ENCODE measurements at places on chromosomes 6 and 20.

DNA sequence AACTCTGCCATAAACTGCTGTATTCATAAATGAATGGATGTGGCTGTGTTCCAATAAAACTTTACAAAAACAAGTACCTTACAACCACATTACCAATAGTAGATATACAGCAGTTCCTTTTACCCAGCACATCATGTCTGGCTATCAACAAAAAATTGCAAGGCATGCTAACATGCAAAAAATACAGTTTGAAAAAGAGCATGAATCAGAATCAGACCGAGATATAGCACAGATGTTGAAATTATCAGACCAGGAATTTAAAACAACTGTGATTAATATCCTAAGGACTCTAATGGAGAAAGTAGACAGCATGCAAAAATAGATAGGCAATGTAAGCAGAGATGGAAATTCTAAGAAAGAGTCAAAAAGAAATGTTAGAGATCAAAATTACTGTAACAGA is 8.4 kb upstream of the NUS1 start:
- DNase-seq = no peak

GRCh38 chr6:138107752-138108592 is 753 bp upstream of the PERP start:
- DNase-seq = peak; percentile 84

GRCh38 chr20:50563133-50563944 is 53.2 kb downstream of the PTPN1 start:
- DNase-seq = no peak

GRCh38 chr6:351867-352289 is 39.7 kb upstream of the IRF4 start:
- DNase-seq = no peak

DNA sequence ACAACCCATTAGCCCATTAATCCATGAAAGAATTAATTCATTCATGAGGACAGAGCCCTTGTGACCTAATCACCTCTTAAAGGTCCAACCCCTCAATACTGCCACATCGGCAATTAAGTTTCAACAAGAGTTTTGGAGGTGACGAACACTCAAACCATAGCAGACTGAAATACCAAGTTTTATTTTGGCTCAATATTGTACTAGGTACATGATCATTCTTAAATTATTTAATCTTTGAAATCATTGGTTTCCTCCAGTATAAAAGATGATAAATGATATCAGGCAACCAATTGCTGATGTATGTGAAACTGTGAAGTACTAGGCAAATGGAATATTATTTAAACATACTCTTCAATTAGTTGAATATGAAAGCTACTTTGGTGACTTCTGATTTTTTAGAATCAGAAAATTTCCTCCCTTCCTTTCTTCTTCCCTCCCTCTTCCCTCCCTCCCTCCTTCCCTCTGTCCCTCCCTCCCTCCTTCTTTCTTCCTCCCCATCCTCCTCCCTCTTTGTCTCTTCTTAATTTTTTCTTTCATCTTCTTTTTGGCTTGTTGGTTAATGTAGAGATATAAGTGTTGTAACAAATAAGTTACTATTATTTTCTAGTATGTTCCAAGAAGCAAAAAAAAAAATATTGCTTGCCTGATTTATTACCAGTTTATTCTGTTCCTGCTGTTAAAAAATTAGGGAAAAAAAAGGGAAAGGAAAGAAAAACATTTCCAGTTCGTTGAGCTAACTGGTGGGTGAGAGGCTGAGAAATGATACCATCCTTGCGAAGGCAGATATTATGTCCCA is 233.9 kb upstream of the ZNF217 start:
- no peak for DNase-seq

GRCh38 chr6:106451439-106451838 is 90.9 kb downstream of the CRYBG1 start:
- DNase-seq = no peak

GRCh38 chr20:9590189-9590588 is 75.8 kb downstream of the LAMP5 start:
- DNase-seq = no peak

GRCh38 chr6:137218917-137219663 is at the start of gene IFNGR1:
IFNGR1 (minus strand) TSS chr6:137219385; CDS start chr6:137219327, 58 bp downstream.
- DNase-seq = peak; percentile 68

GRCh38 chr6:134480593-134480992 is 162.7 kb upstream of the SGK1 start:
- DNase-seq = no peak

DNA sequence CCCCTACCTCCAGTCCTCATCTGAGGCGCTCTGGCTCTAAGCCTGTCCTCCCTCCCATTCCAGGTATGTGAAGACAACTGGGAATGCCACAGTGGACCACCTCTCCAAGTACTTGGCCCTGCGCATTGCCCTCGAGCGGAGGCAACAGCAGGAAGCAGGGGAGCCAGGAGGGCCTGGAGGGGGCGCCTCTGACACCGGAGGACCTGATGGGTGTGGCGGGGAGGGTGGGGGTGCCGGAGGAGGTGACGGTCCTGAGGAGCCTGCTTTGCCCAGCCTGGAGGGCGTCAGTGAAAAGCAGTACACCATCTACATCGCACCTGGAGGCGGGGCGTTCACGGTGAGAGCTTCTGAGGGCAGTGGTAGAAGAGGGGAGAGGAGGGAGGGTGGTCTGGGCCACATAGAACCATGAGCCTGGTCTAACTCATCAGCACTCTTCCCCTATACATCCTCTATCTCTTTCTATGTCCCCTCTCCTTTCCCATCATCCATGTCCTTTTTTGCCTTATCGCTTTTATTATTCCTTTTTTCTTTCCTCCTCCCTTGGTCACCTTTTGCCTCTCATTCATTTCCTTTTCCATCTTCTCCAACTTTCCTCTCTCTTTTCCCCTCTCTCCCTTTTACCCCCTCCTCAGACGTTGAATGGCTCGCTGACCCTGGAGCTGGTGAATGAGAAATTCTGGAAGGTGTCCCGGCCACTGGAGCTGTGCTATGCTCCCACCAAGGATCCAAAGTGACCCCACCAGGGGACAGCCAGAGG is 3.5 kb downstream of the RING1 start:
- DNase-seq = peak; percentile 7

DNA sequence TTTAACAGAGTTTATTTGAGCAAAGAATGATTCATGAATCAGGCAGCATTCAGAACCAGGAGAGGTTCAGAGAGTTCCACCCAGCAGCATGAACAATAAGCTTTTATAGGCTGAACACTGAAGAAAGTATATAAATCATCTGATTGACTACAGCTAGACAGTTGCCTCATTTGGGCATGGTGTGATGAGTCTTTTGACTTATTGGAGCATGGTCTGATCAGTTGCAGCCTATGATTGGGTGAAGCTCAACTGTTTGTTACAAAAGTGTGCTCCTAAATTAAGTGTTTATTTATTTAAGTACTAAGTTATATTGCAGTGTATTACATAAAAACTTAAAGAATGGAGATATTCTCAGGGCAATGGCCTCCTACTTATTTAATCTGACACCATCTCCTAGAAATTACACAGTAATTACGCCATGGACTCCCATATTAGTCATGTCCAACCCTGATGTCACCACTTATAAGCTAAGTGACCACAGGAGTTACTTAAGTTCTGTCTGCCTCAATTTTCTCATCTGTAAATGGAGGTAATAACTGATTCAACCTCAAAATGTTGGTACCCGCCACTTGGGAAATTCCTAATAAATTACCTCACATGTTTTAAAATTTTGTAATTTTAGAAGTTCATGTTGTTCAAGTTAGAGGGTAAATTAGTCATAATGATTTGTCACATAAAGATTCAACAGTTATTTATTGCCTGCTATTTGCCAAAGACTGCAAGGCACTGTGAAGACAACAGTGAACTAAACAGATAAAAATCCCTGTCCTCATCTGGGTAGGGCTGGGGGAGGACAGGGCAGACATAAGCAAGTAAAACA is 15.2 kb upstream of the ROS1 start:
- DNase-seq = no peak

DNA sequence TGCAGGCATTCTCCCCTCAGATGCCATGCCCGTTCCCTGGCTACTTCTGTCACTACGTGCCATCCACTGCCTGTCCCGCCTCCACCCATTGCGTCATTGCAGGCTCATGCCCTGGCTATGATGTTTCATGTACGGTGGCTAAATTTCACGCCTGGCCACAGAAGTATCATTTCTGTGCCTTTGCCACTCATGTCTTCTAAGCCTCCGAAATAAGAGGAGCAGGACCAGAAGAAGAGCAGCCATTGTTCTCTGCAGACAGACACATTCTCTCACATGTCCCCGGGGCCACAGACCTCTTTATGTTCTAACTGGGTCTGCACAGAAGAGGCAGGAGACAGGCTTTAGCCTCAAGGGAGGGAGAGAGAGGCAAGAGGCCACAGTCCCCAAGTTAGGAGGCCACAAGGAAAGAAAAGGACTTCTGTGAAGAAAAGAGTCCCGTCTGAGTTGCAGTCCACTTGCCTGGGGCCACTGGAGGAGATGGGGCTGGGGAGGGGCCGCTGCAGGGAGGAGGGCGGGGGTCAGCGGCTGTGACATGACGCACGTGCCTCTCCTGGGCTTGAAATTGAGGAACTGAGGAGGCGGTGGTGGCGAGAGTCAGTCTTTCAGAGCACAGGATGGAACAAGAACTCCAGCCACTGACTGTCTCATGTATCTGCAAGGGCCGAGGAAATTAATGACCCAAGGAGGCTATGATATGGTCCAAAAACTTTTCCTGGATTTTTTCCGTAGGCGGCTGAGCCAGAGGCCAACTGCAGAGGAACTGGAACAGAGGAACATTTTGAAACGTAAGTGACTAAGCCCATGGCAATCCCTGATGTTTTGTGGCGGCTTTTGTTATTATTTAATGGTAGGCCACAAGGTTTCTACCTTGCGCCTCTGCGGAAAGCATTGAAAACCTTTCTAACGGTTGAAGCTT is 55.9 kb downstream of the TBC1D7 start:
- DNase-seq = no peak

DNA sequence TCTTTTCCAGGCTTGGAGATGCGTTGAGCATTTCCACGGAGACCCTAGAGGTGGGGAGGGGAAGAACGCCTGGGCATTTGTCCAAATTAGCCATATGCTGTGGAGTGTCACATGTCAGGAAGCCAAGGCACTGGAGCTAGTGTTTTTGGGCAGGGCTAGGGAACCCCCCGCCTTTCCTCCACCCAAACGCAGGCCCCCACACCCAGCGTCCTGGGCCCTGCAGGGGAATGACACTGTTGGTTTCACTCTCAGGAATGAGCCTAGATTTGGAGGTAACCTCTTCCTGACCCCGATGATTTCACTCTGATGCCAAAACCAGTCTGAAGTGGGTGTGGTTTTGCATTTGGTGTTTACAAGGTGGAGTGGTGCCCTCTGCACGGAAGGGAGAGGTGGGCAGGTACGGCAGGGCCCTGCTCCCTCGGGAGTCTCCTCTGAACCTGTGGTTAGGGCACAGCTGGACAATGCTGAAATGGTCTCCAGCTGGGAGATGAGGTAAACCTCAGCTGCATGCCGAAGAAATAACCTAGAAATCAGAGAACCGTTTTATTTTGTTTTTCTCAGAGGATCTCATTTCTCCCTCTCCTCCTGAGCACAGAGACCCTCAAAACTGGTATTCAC is 29.5 kb downstream of the MTHFD1L start:
- no peak for DNase-seq

DNA sequence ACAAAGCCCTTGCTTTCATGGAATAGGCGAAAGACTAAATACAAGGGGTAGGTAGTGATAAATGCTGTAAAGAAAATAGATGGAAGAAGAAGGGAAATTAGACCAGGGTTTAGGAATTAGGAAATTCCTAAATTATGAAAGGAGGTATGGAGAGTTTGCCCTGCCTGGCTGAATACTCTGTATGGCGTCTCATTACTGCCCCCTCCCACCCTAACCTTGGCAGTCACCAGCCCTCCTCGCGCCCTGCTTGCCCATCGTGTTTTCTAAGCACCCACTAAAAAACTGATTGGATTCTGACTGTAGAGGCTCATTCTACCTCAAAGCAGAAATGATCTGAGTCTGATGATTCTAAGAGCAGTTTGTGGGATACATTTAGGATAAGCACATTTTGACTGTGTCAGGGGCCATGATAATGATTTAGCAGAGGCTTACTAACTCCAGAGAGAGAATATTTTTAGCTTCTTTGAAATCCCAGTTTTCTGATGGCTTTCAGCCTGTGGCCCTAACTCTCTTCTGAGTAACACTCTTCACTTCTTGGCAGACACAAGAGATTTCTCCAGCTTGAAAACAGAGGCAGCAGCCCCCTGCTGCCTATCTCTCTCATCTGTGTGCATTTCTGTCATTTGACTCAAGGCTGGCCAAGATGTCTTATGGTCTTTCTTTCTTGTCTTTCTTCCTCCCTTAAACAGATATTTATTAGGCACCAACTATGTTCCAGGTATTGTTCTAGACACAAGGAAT is 1.4 kb upstream of the CHD6 start:
- no peak for DNase-seq

DNA sequence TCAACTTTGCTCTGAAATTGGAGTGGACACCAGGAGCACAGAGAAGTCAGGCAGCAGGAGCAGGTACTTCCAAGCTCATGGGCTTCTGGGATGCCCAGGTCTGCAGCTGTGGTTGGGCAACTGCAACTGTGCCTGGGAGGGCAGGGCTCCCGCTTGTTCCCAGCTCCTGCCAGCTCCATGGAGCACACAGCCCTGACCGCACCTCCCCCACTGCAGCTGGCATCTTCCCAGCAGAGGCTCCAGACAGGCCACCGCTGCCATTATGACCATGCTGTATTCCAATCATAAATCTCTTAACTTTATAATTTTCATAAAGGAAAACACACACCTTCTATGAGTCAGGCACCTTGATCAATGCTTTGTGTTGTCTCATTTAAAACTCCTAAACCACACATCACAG is 36.9 kb downstream of the STK38 start:
- no peak for DNase-seq

DNA sequence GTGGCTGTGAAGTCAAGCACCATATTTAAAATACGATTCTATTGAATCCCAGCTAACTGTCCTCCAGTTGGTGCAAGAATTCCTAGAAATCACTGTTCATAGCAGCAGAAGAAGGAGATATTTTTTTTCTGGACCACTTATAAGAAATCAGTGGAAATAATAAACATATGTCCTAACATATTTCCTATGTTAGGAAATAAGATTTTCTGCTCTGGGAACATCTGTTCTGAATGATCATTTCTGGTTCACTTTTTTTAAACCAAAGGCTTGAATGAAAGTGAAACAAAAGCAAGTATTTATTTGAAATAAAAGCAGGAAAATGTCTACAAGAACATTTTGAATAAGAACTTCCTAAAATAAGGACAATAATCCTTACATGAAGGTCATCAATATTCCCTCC is 138.9 kb upstream of the RALGAPA2 start:
- no peak for DNase-seq

DNA sequence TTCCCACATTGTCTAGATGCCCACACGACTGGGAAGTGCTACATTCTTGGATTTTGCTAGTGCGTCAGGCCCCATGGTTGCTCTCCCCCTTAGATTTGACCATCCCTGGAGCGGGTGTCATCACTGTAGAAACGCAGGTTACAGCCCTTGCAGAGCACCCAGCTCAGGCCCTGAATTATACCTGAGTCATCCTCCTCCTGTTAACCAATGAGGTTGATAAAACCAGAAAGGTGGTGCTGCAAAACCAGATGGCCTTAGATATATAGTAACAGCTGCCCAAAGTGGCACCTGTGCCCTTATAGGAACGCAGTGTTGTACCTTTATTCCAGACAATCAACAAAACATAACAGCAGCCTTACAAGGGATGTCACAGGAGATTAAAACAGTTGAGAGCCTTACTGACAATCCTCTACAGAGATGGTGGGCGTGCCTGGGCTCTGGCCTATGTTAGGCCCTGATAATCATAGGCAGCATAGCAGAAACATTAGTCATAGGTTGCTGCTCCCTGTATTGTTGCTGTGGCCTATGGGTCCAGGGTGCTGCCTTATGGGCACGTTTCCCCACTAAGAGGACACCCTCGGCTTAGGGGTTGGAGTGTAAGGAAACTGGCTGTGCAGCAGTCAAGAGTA is 33.6 kb upstream of the HSF2 start:
- no peak for DNase-seq

- DNase-seq = no peak
Measured at GRCh38 chr6:129342243-129342642, 367.7 kb downstream of the ARHGAP18 start.

Measured in HuH-7.5 (cell line).